Tracheal epithelial cell (primary cell): ENCODE measurements at places on chromosomes 3 and 15. TPM values are rescaled to one million over a fixed set of nuclear protein-coding genes. Genes with fewer than 3 reads are reported as not detected.

Gene P2RY1
- 5.1 and 21.1 TPM in 2 replicates for total RNA-seq

Gene EXOG
- total RNA-seq, result 1.7 and 3.1 TPM in 2 replicates

Gene TMEM266
- total RNA-seq, result 0.48 and 0.85 TPM in 2 replicates

Gene GCHFR
- 8.4 and 30.9 TPM in 2 replicates for total RNA-seq

Gene DPPA2
- not detected in 2 replicates for total RNA-seq

Gene CCDC13
- under 0.01 and 0.64 TPM in 2 replicates for total RNA-seq

Gene UBA7
- 1.1 and 16.6 TPM in 2 replicates for total RNA-seq

Gene PLSCR2
- total RNA-seq, result 0.21 TPM in 1 of 2 replicates, not detected in the other

Gene MUC20
- total RNA-seq, result 1.7 TPM in 2 replicates

Gene SAMD7
- not detected in 2 replicates for total RNA-seq
